ENCODE measurements at places on chromosomes 16 and 17.

- no peak for DNase-seq
Measured at GRCh38 chr17:59851439-59852375, 41.0 kb downstream of the TUBD1 start.

- DNase-seq, result no peak
Measured at GRCh38 chr17:42683407-42684034, 1.2 kb downstream of the CNTNAP1 start.

DNA sequence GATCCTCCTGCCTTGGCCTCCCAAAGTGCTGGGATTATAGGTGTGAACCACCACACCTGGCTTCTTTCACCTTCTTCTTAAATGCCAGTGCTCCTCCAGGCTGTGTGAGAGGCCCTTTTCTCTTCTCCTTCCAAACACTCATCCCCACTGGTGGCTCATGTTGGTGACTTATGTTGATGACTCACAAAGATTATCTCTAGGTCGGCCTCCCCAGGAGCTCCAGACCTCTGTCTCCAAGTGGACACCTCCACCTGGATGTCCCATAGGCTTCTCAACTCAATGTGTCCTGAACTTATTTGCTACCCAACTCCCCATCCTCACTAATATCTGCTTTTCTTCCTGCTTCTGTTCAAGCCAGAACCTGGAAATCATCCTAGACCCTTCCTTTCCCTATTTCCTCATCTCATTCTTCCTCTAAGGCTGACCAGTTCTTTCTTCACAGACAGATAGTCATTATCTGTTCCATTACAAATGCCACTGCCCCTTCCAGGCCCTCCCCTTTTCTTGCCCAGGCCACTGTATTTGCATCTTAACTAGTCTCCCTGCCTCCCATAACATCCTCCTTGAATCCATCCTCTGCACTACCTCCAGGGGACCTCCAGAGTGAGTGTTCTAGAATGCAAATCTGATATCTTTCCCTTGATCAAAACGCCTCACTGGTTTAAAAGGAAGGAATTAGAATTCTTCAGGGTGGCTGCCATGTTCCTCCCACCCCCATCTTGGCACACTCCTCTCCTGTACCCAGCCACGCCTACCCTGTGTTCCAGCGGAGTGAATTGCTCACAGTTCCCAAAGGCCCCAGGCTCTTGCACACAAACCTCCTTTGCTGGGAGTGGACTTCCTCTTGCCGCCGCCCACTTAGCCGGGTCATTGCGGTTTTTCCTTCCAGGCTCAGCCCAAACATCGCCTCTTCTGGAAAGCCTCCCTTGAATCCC is 34.8 kb upstream of the FBXO47 start:
- DNase-seq, result no peak

DNA sequence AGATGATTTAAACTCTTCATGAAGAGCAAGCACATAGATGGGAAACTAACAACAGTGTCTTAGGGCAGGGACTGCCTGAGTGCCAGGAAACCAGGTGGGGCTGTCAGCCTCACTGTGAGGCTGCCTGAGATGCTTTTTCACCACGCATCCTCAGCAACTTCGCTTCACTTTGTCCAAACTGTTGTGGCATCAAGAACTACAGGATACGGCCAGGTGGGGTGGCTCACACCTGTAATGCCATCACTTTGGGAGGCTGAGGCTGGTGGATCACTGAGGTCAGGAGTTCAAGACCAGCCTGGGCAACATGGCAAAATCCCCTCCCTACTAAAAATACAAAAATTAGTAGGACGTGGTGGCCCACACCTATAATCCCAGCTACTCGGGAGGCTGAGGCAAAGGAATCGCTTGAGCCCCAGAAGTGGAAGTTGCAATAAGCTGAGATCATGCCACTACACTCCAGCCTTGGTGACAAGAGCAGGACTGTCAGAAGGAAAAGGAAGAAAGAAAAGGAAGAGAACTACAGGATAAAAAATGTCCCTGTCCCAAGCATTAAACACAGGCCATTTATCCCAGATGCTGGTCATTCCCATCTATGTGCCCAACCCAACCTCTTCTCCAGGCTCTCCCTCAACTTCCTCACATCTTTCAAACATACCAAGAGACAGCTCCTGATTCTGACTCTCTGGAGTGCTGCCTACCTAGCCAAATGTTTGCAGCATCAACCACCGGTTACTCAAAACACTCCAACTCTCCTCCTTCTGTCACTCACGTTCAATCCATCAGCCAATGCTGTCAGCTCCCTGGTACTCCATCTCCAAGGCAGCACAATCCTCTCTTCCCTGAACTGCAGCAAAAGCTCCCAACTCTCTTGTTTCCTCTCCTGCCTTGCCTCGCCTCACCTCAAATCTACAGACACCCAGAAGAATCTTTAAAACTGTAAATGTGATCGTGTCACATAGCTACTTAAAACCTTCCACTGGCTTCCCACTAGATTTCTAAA is 1.6 kb downstream of the EIF4A3 start:
- no peak for DNase-seq

- DNase-seq, result peak; percentile 60
Measured at GRCh38 chr17:68733241-68734176, 132.3 kb upstream of the FAM20A start.

- DNase-seq, result no peak
Measured at GRCh38 chr17:37317867-37318266, 57.9 kb upstream of the C17orf78 start.

DNA sequence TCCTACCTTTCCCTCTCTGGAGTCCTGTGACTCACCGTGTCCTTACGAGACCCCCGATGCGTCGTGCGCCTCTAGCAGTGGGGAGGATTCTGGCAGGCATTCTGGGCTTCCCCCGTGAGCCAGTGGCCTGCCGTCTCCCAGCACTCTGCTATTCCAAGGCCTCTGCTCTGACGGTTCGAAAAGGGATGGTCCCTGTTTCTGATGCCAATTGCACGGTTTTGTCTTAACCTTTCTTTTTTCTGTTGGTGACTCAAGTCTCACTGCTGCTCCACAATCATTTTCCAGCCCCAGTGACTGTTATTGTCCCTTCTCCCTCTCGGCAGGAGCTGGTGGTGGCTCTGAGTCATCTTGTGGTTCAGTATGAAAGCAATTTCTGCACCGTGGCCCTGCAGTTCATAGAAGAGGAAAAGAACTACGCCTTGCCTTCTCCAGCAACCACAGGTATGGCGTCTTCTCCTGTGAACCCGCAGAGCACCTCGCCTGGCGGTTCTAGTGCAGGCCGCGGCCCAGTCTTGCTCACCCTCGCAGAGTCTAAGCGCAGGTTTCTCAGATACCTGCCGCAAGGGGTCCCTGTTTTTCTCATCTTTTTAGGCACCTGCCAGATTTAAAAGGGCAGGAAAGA is 100.1 kb upstream of the CHMP6 start:
- DNase-seq, result no peak

GRCh38 chr16:20327444-20328041 is at the start of gene GP2:
GP2 (minus strand) TSS chr16:20327513; CDS start chr16:20326431, 1,082 bp downstream.
- no peak for DNase-seq

Data from SK-N-MC (cell line).